ENCODE measurements at places on chromosomes 11 and 22.

DNA sequence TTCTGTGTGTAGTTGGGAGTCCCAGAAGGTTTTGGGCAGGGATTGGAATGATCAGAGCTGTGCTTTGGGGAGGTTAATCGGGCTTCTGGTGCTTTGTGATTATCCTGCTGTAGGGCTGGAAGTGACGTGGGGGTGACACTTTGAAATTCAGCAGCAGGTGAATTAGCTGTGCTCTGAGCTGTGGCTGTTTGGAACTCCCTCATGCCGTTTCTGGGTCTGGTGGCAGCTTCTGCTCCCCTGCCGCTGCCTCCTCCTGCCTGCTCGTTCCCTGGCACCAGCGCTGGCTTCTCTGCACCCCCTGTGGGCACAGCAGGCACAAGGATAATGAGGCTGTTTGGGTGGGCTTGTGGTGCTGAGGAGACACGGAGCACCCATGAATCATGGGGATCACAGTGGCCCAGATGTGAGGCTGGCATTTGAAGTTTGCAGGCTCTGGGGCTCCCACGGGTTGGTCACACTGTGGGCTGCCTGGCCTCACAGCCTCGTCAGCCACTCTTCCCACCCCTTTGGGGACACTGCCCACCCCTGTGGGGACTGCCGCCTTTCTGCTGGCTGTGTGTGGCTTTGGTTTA lies 49.7 kb downstream of the TBC1D22A start:
- DNase-seq = no peak

DNA sequence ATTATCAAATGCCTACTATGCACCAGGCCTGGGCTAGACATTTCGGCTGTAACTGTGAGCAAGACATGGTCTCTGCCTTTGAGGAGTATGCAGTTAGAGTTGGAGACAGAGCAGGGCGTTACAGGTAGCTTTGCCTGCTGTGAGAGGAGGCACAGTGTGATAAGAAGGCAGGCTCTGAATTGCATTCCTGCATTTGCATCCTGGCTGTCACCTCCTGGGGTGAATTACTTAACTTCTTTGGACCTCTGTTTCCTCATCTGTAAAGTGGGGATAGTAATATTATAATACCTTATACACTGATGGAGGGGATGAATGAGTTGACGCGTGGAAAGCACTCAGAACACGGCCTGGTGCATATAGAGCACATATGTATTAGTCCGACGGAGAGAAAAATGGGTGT lies 118.1 kb upstream of the ARHGAP20 start:
- no peak for DNase-seq

DNA sequence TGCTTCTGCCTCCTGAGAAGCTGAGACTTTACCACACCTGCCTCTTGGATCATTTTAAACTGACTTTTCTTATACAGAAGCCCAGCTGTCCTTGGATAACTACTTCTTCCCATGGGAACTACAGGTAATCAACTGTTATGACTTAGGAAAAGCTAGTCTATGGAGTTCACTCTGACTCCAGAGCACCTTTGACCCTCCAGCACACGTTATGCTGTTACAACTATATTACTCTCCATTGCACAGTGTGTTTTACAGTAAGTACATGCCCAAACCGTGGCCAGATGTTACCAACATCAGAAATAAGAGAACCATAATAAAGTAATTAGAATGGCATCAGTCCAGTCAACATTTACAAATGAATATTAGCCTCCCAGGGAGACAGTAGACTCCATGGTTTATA lies 21.3 kb upstream of the TSG101 start:
- no peak for DNase-seq

- peak; percentile 71 for DNase-seq
These were observed 39.9 kb downstream of the CWC15 start for GRCh38 chr11:94933223-94934130.

GRCh38 chr11:73292525-73292894 lies 15.6 kb upstream of the ARHGEF17 start:
- no peak for DNase-seq

DNA sequence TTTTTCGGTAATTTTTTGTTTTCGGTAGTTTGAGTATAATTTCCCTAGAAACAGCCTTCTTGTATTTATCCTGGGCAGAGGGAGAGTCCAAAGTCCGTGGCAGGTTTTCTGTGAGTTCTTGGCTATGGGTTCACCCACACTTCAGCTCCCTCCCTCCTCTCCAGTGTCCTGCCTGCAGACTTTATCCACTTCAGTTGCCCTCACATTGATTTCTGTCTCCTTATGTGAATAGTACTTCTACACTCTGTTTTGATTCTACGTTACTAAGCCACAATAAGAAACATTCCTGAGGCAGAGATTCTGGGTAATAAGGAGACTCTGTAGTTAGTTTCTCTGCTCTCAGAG lies 868.6 kb downstream of the METTL15 start:
- DNase-seq = no peak

DNA sequence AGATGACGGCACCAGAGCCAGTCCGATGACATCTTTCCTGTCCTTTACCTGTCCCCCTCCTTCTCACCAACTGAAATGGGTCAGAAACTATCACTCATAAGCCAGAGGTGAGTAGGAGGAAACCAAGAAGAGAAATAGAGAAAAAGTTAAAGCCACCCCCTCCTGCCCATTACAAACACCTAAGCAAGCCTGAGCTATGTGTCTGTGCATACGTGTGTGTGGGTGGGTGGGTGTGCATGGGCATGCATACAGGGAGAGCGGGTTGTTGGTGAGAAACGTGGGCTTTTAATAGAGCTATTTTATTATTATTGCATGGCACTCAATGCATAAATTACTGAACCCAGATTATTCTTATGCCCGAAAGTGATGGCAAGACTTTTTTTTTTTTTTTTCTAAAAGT lies 2.6 kb downstream of the PATE4 start:
- DNase-seq = no peak

DNA sequence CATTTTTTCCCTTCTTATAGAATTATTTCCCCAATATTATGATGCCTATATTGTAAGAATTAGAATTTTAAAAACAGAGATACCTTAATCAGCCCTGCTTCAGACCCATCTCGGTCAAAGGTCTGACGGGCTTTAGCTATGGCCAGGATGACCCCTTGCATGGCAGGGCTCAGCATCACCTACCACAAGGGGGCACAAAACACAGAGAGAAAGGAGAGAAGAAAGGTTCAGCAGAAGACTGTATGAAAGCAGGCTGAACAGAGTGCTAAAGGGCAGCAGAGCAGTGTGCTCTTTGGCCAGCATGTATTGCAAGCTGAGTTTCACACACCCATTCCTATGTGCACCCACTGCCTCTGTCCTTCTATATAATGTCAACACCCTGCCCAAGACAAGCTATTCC lies 26.8 kb downstream of the CLDN25 start:
- peak; percentile 12 for DNase-seq

DNA sequence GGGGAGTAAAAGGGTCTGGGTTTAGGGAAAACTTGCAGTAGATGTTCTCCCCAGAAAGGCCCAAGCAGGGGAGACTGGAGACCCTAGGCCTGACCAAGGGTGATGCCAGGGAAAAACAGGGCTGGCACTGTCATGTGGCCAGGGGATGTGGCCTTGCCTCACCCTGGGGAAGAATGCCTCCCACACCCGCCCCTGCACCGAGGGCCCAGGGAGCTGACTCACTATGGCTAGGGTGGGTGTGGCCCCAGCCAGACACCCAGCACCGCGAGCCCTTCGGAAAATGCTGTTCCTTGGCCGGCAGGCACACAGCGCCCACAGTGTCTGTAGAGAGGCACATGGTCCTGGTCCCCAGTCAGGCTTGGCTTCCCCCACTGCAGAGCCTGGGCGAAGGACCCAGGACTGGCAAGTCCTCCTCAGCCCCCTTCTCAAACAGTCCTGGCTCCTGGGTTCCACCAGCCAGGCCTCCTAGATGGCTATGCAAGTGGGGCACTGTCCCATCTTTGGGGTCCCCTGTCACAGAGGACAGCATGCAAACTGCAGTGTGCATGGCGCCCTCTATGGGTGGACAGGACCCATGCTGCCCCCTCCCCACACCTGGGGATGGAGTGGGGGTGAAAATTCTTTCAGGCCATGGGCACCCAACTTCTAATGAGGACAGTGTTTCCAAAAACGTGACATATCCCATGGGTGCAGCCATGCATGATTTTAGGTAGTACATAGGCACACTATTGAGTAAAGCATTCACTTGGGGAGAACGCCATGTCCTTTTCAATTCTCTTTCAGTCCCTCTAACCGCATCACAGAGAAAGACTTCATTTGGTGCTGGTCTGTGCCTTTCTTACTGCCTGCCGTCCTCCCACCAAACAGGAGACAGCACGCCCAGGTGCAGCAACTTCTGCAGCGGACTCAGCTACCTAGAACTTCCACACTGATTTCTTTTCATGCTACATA lies 15.2 kb downstream of the TMPRSS5 start:
- peak; percentile 70 for DNase-seq

DNA sequence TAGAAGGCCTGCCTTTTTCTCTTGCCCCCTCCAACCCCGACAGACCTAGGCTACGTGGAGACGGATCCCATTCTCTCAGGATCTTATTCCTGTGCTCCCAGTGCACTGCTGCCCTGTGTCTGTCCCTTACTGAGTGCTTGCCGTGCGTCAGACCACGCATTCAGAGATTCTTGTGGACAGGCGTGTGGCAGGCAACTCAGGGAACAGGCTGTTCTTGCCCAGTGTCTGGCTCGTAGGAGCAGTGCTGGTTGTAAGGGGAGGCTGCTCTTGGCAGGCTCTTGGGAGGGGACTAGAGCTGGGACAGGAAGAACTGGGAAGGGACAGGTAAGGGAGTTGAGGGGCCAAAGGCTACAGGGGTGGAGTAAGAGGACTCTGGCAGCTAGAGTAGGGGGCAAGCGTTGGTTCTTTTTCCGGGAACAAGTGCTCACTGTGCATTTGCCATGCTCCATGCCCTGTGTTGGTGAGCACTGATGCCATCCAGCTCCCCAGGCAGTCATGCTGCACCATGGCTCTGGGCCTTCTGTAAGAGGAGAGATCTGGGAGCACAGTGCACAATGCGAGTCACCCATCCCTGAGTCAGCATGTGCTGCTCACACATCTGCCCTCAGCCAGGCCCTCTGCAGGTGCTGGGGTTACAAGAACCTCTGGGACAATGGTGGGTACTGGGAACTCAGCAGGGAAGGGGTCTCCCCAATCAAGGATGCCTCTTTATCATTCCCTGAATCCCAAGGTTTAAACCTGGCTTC lies 119.1 kb downstream of the TBC1D22A start:
- peak; percentile 23 for DNase-seq

DNA sequence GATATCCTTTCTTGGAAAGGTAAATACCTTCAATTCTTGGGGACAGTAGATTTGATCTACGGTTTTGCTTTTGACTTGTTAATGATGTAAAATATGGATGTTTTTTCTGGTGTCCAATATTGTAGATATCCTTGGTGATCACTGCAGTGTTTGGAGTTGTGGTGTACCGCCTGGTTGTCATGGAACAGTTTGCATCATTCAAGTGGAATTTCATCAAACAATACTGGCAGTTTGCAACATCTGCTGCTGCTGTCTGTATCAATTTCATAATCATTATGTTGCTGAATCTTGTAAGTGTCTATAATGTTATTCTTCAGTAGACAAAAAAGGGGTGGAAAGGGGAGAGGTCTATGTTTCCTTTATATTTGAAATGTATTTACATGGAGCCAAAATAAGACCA lies 27.4 kb upstream of the MUC15 start:
- no peak for DNase-seq

GRCh38 chr22:29780748-29781676 lies 13.8 kb downstream of the UQCR10 start:
- peak; percentile 86 for DNase-seq

DNA sequence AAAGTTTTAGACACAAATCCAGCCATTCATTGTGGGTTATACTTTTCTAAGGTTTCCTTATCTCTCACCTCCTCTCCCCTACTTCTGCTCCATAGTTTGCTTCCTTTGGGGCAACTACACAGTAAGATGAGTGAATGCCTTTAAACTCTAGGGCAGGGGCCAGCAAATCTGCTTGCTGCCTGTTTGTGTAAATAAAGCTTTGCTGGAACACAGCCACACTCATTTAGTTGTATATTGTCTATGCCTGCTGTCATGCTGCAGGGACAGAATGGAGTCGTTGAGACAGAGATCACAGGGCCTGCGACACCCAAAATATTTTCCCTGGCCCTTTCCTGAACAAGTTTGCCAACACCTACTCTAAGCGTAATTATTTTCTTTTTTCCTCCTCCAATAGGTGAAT lies 58.7 kb downstream of the TECTA start:
- no peak for DNase-seq

- DNase-seq = no peak
These were observed 189.5 kb downstream of the DDX10 start for GRCh38 chr11:108854346-108854745.

DNA sequence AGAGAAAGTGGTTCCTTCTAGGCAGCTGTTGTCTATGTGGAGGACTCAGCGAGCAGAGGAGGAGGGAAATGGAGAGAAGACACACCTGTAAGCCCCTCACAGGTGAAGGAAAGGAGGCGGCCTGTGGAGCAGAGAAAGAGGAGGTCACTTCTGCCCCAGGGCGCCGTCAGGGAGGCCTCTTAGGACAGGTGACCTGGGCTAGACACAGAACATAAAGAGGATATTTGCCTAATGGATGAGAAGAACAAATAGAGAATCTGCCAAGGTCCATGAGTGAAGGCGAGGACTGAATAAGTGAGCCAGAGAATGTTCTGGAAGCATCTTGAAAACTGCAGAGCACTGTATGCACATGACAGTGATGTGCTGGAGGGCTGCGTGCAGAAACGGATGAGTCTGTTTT lies 2.2 kb upstream of the SCUBE1 start:
- DNase-seq = no peak

DNA sequence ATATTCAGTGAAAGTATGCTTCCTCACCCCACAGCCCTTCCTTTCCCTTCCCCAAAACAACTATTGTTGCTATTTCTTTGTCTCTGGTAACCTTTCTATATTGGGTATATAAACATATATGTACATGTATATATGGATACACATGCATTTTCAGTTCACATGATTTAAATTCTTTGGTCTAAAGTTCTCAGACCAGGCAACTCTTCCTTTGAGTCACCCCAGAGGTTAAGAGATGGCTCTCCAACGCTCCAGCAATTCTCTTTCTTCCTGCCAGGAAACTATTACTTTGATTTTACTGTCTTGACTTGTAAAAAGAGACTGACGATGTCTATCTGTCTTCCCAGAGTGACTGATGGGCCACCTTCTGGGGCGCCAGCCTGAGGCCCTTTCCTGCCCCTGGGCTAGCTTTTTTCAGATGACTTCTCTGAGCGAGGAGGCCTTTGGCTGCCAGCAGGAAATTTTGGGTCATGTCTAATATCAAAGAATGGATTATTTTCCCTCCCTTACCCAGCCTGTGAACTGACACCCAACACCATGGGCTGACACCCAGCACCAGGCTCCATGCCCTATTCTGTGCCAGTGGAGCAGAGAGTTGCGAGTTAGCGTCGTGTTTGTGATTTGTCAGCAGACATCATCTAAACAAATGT lies 14.4 kb upstream of the ST3GAL4 start:
- DNase-seq = no peak
